ENCODE measurements at places on chromosomes 2 and 18.

GRCh38 chr2:118882693-118883336 lies 35.4 kb upstream of the EN1 start:
- DNase-seq, result peak; percentile 49

GRCh38 chr2:56315376-56315775 lies 131.6 kb downstream of the CCDC85A start:
- no peak for DNase-seq

DNA sequence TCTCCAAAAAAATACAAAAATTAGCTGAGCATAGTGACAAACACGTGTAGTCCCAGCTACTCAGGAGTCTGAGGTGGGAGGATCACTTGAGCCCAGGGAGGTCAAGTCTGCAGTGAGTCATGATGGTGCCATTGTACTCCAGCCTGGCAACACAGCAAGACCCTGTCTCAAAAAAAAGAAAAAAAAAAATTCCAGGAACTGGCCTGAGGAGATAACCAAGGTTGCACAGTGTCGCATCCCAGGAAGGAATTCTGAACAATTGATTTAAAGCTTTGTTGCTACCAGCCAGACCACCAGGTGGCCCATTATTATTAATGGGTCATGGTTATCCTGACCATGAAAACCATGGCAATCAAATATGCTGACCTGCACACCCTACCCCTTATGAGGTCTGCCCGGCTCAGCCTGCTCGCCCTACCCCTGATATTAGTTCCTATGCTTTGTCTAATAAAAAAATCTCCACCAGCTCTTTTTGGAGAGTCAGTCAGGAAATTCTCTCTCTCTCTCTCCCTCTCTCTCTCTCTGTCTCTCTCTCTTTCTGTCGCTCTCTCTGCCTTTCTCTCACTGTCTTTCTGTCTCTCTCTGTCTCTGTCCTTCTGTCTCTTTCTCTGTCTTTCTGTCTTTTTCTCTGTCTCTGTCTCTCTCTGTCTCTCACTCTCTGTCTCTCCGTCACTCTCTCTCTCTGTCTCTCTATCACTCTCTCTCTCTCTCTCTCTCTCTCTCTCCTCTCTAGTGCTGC lies 73.7 kb downstream of the NCAPH start:
- no peak for DNase-seq

- no peak for DNase-seq
Measured at GRCh38 chr2:2134037-2134436, 197.0 kb downstream of the MYT1L start.

- no peak for DNase-seq
Measured at GRCh38 chr2:223057569-223057968, 5.6 kb downstream of the KCNE4 start.

GRCh38 chr2:189582809-189583192 lies 2.2 kb upstream of the SLC40A1 start:
- DNase-seq, result no peak

GRCh38 chr2:74399785-74400184 lies 19.7 kb upstream of the DCTN1 start:
- DNase-seq, result no peak

GRCh38 chr2:133498662-133499585 lies 69.3 kb downstream of the NCKAP5 start:
- DNase-seq, result no peak

GRCh38 chr2:62283147-62283546 lies 87.2 kb downstream of the B3GNT2 start:
- no peak for DNase-seq

GRCh38 chr2:175877845-175878544 lies 124.1 kb downstream of the LNPK start:
- no peak for DNase-seq

DNA sequence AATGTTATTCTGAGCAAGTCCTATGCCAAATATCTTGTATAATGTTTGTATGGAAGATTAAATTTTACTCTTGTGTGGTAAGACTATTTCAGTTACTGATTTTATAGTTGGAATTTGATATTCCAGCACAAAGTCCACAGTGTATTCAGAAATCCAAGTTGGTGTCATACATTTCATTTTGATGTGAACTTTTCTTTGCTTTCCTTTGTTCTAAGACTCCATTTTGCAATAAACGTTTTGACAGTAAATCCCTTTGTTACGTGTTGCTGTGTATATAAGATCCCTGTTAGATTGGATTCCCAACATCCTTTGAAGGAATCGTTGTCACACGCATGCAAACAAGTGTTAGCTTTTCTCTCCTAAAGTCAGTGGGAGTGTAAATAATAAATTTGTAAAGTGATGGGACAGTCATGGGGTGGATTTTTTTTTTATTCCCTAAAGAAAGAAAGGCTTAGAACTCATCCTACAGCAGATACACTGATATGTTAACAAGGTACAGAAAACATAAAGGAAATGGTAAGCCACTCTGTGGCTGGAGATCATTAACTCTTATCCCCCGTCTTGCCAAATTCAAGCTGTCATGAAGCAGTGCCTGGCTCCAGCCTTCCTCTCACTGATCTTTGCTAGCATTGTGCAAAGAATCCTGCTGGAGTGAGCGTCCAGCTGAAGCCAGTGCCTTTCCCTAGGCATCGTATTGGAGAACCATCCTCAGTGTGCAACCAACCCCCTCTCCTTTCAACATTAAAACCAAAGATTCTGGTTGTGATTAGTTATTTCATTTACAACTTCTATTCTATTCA lies 127.6 kb upstream of the CDCA7 start:
- DNase-seq, result no peak

GRCh38 chr2:54599914-54600313 lies 123.5 kb upstream of the EML6 start:
- DNase-seq, result no peak

DNA sequence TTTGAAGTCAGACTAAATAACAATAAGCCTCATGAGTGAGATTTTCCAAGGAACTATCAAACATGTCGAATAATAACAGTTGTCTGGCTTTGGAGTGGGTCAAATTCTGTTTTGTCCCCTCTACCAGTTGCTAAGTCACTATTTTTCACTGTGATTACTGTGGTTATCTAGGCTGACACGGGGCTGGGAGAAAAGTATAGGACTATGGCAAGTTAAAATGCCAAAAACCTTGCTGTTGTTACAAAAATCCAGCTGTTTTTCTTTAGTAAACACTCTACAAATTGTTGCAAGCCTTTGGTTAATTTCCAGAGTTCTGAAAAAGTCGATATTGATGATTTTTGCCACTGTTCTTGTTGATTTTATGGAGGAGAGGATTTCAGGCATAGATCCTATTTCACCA lies 1.5 kb downstream of the CFAP210 start:
- no peak for DNase-seq

DNA sequence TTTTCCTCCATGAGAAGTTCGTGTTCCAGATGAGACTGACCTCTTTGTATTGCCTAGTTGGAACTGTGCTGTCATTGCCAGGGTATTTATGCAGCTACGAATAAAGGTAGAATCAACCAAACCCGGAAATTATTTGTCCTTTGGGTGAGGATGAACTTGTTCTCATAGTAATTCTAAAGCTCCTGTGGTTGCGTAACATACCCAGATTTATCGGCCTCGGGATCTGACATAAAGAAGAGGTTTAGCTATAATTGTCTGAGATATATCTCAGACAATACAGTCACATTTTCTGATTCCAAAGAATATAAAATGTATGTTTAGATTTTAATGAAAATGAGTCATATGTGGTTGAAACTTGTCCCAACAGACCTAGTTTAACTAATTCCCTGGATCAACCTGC lies 628.7 kb upstream of the LINC00305 start:
- DNase-seq, result no peak

GRCh38 chr2:144539289-144539782 lies 19.4 kb upstream of the ZEB2 start:
- no peak for DNase-seq

DNA sequence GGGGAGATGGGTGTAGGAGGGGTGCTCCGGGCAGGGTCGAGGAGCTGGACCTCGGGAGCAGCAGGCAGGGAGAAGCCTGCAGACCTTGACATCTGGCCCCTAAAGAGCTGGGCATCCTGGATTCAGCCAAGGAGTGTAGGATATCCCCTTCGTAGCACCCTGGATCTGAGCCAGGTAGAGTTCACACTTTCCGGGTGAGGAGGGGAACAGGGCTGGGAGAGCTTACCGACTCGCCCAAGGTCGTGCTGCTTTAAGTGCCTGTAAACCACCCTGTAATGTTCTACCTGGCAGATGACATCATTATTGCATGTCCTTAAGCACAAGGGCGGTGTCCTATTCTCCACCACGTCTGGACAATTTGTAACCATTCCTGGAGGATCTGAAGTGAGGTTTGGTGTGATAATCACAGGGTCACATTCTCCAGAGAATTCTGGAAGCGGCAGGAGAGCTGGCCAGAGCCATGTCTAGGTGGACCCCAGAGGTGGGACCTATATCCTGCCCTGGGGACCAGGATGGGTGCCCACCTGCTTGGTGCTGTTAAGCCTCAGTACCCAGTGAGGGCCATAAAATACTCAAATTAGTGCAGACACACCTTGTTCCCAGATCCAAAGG lies 14.6 kb downstream of the ITM2C start:
- DNase-seq, result no peak

DNA sequence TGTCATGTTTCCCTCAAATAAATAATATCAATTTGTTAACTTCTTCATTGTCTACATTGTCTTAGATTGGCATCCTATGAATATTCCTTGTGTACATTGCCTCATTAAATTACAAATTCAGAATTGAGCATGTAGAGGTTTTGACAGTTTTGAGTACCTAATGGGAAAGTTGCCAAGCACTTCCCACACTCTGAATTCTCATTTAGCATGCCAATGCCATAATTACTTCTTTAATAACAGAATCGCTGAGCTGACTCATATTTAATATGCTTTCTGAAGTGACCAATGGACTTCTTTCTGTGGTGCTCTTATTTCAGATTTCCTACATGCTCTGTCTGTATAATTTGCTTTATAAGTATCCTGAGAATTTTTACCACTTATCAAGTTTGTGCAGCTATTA lies 114.4 kb upstream of the NOL4 start:
- DNase-seq, result no peak

- DNase-seq, result no peak
Measured at GRCh38 chr18:25080211-25080610, 271.8 kb downstream of the ZNF521 start.

- DNase-seq, result no peak
Measured at GRCh38 chr2:46460241-46460921, 19.0 kb upstream of the TMEM247 start.

- no peak for DNase-seq
Measured at GRCh38 chr2:148167855-148168254, 147.0 kb downstream of the MBD5 start.

GRCh38 chr2:86510436-86510933 lies 52.8 kb downstream of the CHMP3 start:
- DNase-seq, result no peak
